ENCODE measurements at places on chromosomes 6 and 20.

GRCh38 chr6:50128420-50129005, 78.8 kb upstream of the DEFB112 start:
- no peak for DNase-seq

GRCh38 chr20:60381643-60382400, 423.6 kb downstream of the CDH26 start:
- DNase-seq = no peak

GRCh38 chr20:12207875-12208274, 290.2 kb downstream of the BTBD3 start:
- DNase-seq = no peak

GRCh38 chr6:105112577-105112976, 67.2 kb downstream of the POPDC3 start:
- DNase-seq = no peak

GRCh38 chr6:46338131-46338530, 153.1 kb downstream of the RCAN2 start:
- DNase-seq = no peak

GRCh38 chr6:11459079-11459610, 78.4 kb upstream of the TMEM170B start:
- no peak for DNase-seq

DNA sequence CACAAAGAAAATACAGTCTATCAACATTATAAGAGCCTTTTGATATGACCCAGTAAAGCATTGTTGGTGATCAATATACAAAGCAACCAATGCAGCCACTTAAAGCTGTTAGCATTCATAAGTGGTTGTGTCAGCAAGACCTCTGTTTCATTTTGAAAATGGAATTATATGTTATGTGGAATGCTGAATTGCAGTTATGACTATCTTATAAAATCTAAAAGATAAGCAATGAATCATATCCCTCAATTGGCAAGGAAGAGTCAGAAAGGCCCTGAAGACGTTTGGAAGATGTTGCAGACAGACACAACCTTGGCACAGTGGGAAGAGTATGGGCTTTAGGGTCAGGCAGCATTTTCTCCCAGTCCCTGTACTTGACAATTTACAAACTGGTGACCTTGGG, 93.8 kb upstream of the RNF217 start:
- no peak for DNase-seq

- DNase-seq = no peak
Measured at GRCh38 chr20:63241272-63241671, 5.6 kb downstream of the BIRC7 start.

Data from stimulated activated CD8-positive, alpha-beta memory T cell treated with anti-CD3 and anti-CD28 coated beads, Interleukin-15, amount 100 ng/mL, for 48 hours (primary cell).